ENCODE measurements at places on chromosomes 1 and 21. TPM values are rescaled to one million over a fixed set of nuclear protein-coding genes. Genes with fewer than 3 reads are reported as not detected.

DNA sequence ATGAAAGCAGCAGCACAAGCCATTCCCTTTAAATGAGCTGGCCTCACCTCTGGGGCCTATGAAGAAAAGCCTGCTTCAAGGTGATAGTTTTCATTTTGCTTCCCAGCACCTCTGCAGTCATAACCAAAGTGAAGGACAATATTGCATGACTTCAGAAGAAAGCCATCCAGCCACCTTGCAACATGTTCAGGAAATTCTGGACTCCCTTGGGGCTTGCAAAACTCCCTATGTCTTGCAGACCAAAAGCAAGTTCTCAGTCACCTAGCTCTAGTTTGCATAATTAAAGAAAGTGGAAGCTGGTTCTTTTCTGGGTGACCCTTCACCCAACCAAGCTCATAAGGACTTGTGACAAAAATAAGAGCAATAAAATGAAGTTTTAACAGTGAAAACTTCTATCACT is 87.6 kb downstream of the GFI1 start:
- H3K27ac ChIP-seq, result no peak overlapping the region
- no peaks in the 10 kb centered on the region for H3K27me3 ChIP-seq
- H3K4me3 ChIP-seq, result no peak overlapping the region
- no peaks in the 10 kb centered on the region for H3K4me1 ChIP-seq

GRCh38 chr1:34987018-34987417 is 1.9 kb upstream of the TMEM35B start:
- no peak for DNase-seq
- H3K4me1 ChIP-seq, result no peaks in the 10 kb centered on the region
- no peak overlapping the region for H3K27ac ChIP-seq
- no peak overlapping the region for H3K4me3 ChIP-seq

FDPS gene
- 126 TPM for total RNA-seq

PPP2R5A gene
- total RNA-seq, result 48.0 TPM

SLC22A15 gene
- 2.4 TPM for total RNA-seq

DNA sequence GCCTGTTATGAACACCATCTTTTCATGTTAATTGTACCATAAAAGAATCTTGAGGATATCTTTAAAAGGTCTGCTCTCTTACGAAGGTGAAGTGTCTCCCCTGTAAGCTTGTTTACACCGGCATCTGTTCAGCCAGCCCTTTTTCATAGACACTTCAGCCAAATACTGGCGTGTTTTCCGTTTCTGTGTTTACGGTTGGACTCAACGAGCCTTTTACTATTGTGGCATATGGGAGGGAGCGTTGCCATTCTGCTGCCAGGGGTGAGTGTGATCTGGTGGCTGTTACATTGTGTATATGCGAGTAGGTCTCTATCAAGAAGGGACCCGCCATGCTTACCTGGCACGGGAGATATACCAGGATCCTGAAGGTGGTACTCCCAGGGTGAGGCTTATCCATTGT is 433.8 kb downstream of the CAMTA1 start:
- H3K27ac ChIP-seq, result no peak overlapping the region
- H3K27me3 ChIP-seq, result no peaks in the 10 kb centered on the region
- DNase-seq, result no peak
- H3K36me3 ChIP-seq, result no peaks in the 10 kb centered on the region
- no peak overlapping the region for H3K4me3 ChIP-seq
- no peaks in the 10 kb centered on the region for H3K4me1 ChIP-seq

DNA sequence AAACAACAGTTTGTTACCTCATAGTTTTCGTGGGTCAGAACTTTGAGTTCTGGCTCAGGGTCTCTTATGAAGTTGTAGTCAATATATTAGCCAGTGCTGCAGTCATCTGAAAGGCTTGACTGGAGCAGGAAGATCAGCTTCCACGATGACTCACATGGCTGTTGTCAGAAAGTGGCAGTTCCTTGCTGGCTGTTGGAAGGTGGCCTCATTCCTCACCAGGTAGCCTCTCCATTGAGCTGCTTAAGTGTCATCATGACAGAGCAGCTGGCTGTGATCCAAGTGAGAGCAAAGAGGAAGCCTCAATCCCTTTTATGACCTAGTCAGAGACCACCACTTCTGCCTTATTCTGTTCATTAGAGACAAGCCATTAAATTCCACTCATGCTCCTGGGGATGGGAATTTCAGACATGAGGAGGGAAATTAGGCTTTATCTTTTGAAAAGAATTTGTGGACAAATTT is 5.6 kb downstream of the OSBPL9 start:
- no peak overlapping the region for H3K4me3 ChIP-seq
- DNase-seq, result peak; percentile 61
- H3K27ac ChIP-seq, result peak overlapping the region; percentile 90

DNA sequence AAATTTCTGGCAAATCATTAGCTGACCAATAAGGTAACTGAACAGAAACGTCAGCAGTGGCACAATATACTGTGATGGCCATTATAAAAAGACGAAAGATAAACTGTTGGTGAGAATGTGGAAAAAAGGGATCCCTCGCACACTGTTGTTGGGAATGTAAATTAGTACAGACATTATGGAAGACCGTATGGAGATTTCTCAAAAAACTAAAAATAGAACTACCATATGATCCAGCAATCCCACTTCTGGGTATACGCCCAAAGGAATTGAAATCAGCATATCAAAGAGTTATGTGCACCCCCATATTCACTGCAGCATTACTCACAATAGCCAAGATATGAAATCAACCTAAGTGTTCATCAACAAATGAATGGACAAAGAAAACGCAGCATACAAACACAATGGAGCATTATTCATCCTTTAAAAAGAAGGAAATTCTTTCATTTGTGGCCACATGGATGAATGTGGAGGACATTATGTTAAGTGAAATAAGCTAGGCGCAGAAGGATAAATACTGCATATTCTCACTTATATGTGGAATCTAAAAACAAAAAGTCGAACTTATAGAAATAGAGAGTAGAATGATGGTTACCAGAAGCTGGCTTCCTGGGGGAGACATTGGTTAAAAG is 257.7 kb downstream of the RHOU start:
- H3K27ac ChIP-seq, result no peak overlapping the region
- no peaks in the 10 kb centered on the region for H3K4me1 ChIP-seq
- H3K27me3 ChIP-seq, result no peaks in the 10 kb centered on the region
- DNase-seq, result no peak
- no peak overlapping the region for H3K4me3 ChIP-seq

- no peaks in the 10 kb centered on the region for H3K27me3 ChIP-seq
- no peak overlapping the region for H3K4me3 ChIP-seq
- no peak overlapping the region for H3K27ac ChIP-seq
Measured at GRCh38 chr1:185824106-185824505, 89.9 kb downstream of the HMCN1 start.

- H3K4me3 ChIP-seq, result peak overlapping the region; percentile 78
- peak overlapping the region; percentile 97 for H3K27ac ChIP-seq
- DNase-seq, result peak; percentile 86
- no peaks in the 10 kb centered on the region for H3K27me3 ChIP-seq
- peaks cover 52% of the 10 kb centered on the region for H3K4me1 ChIP-seq
- H3K36me3 ChIP-seq, result no peaks in the 10 kb centered on the region
Measured at GRCh38 chr1:179881642-179882252, 338 bp upstream of the TOR1AIP1 start.

SIK1 gene
- total RNA-seq, result 21.3 TPM

GRCh38 chr1:160096274-160097116 is 1.9 kb downstream of the IGSF8 start:
- no peak for DNase-seq
- peak overlapping the region; percentile 88 for H3K27ac ChIP-seq
- H3K4me3 ChIP-seq, result no peak overlapping the region
- no peaks in the 10 kb centered on the region for H3K36me3 ChIP-seq

GRCh38 chr1:20893931-20894330 is 106.8 kb upstream of the HP1BP3 start:
- H3K4me1 ChIP-seq, result no peaks in the 10 kb centered on the region
- DNase-seq, result no peak
- H3K27ac ChIP-seq, result no peak overlapping the region
- H3K36me3 ChIP-seq, result no peaks in the 10 kb centered on the region
- no peak overlapping the region for H3K4me3 ChIP-seq

GRCh38 chr1:96580920-96581319 is 140.7 kb upstream of the PTBP2 start:
- DNase-seq, result no peak
- H3K27ac ChIP-seq, result no peak overlapping the region
- no peaks in the 10 kb centered on the region for H3K27me3 ChIP-seq
- H3K4me3 ChIP-seq, result no peak overlapping the region

DNA sequence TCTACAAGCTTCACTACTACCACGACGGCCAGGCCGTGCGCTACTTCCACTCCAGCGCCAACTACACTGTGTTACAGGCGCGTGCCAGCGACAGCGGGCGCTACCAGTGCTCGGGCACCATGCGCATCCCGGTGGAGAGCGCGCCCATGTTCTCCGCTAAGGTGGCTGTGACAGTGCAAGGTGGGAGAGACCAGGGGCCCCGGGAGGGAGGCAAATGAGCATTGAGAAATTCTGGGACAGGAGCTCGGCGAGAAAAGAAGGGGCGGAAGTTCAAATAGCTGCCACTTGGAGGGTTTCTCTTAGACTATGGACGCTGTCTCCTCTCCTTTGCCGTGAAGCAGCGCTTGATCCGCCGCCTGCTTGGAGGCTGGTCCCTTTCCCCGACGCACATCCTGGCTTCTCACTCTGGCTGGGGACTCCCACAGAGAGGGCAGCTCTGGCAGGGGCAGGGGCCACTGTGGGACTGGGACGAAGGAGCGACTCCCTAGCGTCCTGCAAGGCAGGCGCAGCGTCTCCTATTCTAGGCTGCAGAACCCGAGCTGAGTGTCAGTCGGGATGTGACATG is 4.6 kb downstream of the FCRLB start:
- peak; percentile 16 for DNase-seq
- peak overlapping the region; percentile 94 for H3K4me3 ChIP-seq
- no peaks in the 10 kb centered on the region for H3K36me3 ChIP-seq
- H3K4me1 ChIP-seq, result no peaks in the 10 kb centered on the region
- H3K27me3 ChIP-seq, result no peaks in the 10 kb centered on the region

DNA sequence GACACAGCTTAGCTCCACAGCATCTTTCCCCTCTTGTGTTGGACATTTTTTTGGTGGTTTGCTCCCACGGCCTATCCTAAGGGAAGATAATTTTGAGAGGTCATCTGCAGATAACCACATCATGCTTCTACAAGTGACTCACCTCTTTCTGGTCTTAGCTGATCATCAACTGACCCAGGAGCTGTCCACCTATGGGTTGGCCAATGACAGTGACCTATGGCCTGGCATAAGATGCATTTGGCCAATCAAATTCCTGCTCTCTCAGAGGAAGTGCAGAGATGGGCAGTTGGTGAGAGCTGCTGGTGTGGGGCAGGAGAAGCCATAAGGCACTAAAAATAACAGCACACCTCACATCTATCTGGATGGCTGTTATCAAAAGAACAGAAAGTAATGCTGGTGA is 100.0 kb upstream of the CLDN14 start:
- no peaks in the 10 kb centered on the region for H3K27me3 ChIP-seq
- H3K4me1 ChIP-seq, result no peaks in the 10 kb centered on the region
- H3K27ac ChIP-seq, result no peak overlapping the region
- DNase-seq, result no peak
- H3K4me3 ChIP-seq, result no peak overlapping the region
- H3K36me3 ChIP-seq, result no peaks in the 10 kb centered on the region

- no peaks in the 10 kb centered on the region for H3K36me3 ChIP-seq
- peaks cover 61% of the 10 kb centered on the region for H3K4me1 ChIP-seq
Measured at GRCh38 chr1:64946916-64947315, 19.4 kb downstream of the JAK1 start.

- H3K27me3 ChIP-seq, result no peaks in the 10 kb centered on the region
- H3K4me3 ChIP-seq, result no peak overlapping the region
- no peaks in the 10 kb centered on the region for H3K4me1 ChIP-seq
- no peak overlapping the region for H3K27ac ChIP-seq
Measured at GRCh38 chr1:226428348-226428747, 20.5 kb upstream of the PARP1 start.

SLC9C2 gene
- total RNA-seq, result not detected

SPATA21 gene
- not detected for total RNA-seq

GRCh38 chr1:179929955-179930798 is 24.4 kb upstream of the CEP350 start:
- H3K36me3 ChIP-seq, result no peaks in the 10 kb centered on the region
- H3K4me1 ChIP-seq, result no peaks in the 10 kb centered on the region
- no peaks in the 10 kb centered on the region for H3K27me3 ChIP-seq

DNA sequence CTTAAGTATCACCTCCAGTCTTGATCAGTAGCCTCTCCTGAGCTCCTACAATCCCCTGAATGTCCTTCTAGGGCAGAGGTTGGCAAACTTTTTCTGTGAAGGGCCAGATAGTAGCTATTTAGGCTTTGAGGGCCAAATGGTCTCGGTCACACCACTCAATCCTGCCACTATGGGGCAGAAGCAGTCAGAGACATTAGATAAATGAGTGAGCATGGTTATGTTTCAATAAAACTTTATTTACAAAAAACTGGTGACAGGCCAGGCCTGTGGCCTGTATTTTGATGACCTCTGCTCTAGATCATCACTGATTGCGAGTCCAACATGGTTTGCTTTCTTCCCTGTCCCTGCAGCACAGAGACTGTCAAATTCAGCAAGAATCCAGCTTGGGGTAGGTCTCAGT is 36.3 kb downstream of the LRP8 start:
- no peaks in the 10 kb centered on the region for H3K36me3 ChIP-seq
- no peaks in the 10 kb centered on the region for H3K27me3 ChIP-seq
- DNase-seq, result no peak
- H3K27ac ChIP-seq, result no peak overlapping the region

DNA sequence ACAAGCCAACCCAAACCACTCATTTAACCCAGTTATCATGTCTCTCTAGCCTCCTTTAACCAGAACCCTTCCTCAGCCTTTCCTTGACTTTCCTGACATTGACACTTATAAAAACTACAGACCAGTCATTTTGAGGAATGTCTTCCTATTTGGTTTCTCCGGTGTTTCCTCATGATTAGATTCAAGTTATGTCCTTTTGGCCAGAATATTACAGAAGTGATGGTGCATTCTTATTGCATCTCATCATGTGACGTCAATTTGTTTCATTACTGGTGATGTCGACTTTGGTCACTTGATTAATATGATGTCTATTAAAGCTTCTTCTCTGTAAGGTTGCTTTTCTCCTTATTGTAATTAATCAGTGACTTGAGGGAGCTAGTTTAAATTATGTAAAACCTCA is 6.1 kb upstream of the RCSD1 start:
- no peak overlapping the region for H3K27ac ChIP-seq
- H3K36me3 ChIP-seq, result no peaks in the 10 kb centered on the region
- H3K4me1 ChIP-seq, result peaks cover 13% of the 10 kb centered on the region
- H3K27me3 ChIP-seq, result no peaks in the 10 kb centered on the region
- no peak for DNase-seq
- no peak overlapping the region for H3K4me3 ChIP-seq

TRIM67 gene
- 0.30 TPM for total RNA-seq

DNA sequence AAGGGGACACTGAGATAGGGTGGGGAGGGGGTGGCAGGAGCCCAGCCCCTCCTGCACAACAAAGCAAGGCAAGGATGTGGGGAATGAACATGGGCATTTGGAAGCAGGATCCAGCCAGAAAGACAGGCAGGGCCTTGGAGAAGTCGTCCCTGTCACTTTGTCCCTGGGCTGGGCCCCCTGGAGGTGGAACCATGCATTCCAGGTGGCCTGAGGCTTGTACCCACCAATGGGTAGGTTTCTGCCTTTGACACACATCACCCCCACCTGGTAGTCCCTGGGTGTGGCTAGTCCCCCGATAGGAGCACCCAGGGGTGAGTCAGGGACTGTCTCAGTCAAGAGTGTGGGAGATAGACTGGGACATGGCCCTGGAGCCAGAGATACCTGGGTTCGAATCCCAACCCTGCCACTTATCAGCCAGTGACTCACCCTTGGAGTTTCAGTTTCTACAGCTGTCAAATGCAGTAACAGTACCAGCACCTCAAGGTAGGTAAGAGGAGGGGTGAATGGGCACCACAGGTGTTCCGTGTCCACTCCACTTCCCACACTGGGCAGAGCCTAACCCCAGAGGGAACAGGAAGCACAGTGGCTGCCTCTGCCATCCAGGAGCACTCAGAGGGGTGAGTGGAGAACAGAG is 10.0 kb downstream of the PLA2G2D start:
- no peaks in the 10 kb centered on the region for H3K27me3 ChIP-seq
- DNase-seq, result no peak
- H3K4me3 ChIP-seq, result no peak overlapping the region
- H3K27ac ChIP-seq, result no peak overlapping the region
- H3K4me1 ChIP-seq, result no peaks in the 10 kb centered on the region
